ENCODE measurements at places on chromosomes 3 and 15.

DNA sequence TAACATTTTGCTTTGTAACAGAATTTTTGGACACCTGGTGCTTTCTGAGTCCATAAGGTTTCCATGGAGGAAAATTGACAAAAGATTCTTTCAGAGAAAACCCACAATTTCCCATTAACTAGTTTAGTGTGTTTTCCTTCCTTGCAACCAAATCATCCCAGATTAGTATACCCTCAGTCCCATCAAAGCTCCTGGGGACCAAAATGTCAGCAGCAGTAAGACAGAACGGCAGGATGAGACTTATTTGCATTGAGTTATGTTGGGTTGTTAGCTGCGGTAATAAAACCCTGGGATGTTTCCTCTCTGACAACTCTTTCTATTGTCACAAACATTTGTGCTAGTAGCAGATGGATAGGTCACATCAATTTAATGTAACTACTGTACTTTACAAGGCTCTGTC is 32.4 kb upstream of the VPS33B start:
- no peak for DNase-seq

DNA sequence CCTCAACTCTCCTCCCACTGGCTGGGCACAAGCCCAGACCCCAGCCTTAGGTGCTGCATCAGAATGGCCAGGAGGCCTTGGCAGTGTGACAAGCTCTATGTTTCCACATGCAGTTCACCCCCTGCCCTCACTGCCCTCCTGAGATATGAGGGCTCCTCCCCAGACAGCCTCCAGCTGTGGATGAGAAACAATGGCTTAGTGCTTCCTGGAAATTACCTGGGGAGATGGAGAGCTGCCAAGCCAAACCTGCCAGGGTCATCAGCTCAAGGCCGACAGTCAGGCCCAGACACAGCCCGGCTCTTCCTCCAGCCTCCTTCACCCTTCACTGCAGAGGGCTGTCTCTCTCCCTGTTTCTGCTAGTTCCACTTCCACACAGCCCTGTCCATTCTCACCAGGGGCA is 76.3 kb downstream of the MYLK start:
- no peak for DNase-seq

DNA sequence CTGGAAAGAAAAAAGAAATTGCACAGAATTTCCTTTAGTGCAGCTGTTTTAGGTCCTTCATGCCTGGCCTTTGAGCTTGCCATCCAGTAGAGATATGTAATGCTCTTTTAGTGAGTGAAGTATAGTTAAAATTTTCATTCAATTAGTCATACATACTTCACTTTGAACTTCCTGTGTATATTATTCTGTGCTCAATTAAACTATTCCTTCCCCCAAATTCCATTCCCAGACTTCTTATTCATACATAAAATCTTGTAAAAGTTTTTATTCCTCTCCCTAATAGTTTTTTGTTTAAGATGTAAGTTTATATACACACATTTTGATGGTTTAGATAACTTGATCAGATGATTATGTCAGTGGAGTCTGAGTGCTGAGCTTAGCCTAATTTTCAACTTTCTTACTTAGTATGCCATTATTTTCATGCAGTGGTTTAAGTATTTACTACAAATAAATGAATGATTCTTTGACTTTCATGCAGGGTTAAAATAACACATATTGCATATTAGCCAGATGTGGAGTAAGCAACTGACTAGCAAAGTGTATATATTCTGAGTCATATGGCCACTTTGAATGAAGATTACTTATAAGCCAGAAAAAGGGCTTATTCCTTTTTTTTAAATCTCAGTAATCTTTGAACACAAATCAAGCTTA is 42.5 kb upstream of the ABHD10 start:
- DNase-seq: no peak

DNA sequence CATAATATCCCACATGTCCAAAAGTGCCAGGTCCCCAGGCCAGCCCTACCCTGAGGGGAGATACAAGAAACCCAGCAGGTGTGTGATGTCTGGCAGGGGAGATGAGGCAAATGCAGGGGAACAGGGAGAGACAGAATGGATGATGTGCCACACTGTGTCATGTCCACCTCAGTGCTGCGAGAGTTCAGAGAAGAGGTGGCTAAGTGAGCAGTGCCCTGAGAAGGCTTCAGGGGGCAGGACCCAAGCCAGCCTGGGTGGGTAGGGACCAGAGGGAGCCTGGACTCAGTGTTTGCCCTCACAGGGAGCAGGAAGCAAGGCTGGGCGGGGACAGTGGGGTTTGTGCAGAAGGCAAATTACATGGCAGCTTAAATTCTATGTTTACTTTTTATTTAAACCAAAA is 61.2 kb downstream of the KLHL6 start:
- DNase-seq: no peak

DNA sequence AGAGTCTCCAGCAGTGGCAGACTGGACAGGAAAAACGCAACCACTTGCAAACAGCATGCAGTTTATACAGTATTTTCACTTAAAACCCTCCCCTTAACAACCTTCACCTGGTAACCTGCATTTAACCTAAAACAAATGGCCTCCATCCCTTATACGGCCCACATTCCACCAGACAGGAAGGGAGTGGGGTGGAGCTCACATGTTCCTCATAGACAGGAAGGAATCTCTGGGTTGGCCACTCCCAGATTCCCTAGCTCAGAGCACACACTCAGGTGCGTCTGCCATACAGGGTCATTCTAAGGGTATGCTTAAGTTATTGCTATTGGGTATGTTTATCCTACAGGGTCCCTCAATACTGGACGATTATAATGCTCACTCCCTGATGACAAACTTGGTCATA is 16.8 kb upstream of the ABHD2 start:
- no peak for DNase-seq

GRCh38 chr15:95018888-95019545 is 787.7 kb downstream of the MCTP2 start:
- DNase-seq: no peak

GRCh38 chr3:135992072-135992471 is 26.5 kb downstream of the PPP2R3A start:
- DNase-seq: no peak

DNA sequence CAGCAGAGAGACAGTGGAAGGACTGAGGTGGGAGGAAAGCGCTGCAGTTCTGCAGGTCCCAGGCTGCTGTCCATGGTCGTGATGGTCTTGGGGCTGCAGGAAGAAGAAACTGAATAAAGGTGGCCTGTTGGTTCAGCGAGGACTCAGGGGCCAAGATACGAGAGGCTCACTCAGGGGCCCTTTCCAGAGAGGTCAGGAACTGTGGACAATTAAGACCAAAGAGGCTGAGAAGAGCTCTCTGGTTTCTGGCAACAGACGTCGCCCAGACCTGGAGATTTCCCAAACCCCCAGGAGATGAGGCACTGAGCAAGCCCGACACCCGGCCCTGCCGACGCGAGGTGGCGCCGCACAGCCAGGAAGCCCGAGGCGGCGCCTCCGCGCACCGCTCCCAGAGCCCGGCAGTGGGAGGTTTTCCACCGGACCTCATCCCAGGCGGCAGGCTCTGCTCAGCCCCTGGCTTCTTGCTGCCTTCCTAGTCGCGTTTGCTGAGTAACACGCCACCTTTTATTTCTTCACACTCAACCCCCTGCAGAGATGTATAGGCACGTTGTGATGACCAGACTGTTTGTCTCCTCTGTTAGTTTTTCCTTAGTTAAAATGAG is 56.4 kb upstream of the ARRDC4 start:
- no peak for DNase-seq

DNA sequence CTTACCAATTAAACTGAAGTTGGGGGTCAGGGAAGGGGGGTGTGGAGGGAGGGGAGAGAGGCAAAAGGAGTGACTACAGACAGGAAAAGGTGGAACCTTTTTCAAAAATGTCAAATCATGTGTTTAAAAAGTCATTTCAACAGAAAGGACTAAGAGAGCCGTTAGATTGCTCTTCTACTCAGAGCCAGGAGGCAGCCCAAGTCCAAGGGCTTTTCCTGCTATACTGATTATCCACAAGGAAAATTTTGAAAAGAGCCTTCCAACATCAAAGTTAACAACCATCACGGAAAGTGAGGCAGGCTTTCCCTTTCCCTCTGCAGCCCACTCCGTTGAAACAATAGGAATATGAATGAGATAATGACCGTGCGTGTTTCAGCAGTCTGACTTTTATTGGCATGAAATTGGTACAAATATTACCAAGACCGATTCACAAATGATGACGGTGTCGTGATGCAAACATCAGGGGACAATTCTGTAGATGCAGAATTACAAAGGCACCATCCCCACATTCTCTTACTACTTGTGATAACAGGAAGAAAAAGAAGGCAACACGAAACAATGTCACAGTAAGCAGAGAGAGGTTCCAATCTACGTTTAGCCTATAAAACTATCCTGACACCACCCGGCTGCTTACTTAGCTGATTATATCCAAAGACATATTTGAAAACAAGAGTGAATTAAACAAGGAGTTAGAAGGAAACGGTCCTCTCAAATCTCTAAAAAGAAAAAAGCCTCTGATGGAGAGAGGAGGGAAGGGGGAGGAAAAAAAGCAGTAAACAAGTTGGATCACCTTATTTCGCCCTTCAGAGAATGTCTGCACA is 453.7 kb downstream of the FOXP1 start:
- DNase-seq: no peak

DNA sequence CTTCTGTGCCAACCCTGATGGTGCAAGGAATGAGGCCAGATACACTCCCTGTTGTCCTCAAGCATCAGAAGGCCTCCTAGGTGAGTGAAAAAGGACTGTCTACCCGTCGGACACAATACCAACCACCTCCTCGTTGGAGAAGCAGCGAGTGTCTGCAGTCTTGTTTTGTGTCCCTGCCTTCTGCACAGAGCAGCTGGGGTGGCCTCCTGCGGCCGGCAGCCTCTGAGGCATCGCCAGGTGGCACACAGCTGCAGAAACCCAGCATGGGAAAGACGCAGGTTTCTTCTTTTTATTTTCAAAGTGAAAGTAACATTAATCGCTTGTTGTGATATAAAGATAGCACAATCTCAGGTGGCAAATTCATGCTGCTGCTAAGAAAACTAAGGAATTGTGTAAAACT is 509.9 kb downstream of the OCA2 start:
- no peak for DNase-seq

DNA sequence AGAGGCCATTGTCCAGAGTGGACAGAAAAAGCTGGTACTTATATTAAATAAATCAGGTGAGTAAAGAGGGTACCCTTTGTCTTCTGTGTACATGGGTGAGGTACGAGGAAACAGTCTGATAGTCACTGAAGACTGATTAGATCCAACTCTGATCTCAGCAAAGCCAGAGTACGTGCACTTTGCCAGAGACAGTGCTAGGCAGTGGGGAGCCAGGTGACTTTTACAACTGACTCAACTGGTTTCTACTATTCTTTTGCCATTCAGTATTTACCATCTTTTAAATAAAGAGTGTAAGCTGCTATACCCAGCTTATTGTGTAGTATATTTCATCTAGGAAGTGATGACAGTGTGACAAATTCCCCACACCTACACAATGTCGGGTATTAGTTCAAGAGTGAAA is 3.3 kb downstream of the GNL3 start:
- DNase-seq: no peak

DNA sequence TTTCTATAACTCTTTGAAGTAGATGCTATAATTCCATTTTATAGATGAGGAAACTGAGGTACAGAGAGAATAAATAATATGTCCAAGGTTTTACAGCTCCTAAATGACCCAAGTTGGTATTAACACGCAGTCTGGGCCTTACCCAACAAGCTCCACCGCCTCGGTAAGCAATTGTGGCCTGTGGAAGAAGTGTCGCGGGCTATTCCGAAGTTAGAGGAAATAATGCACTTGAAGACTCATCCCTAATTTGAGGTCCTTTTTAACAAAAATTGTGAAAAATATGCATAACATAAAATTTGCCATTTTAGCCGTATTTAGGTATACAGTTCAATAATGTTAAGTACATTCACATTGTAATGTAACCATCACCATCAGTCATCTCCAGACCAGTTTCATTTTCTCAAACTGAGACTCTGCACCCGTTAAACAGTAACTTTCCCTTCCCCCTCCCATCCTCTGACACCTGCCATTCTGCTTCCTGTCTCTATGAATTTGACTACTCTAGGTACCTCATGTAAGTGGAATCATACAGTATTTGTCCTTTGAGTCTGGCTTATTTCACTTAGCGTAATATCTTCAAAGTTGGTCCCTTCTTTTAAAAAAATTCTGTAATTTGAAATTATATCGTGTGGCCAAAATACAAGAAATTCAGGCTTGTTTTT is 18.2 kb downstream of the IDH3A start:
- DNase-seq: no peak

GRCh38 chr15:98966091-98966787 is 41.4 kb downstream of the PGPEP1L start:
- no peak for DNase-seq

DNA sequence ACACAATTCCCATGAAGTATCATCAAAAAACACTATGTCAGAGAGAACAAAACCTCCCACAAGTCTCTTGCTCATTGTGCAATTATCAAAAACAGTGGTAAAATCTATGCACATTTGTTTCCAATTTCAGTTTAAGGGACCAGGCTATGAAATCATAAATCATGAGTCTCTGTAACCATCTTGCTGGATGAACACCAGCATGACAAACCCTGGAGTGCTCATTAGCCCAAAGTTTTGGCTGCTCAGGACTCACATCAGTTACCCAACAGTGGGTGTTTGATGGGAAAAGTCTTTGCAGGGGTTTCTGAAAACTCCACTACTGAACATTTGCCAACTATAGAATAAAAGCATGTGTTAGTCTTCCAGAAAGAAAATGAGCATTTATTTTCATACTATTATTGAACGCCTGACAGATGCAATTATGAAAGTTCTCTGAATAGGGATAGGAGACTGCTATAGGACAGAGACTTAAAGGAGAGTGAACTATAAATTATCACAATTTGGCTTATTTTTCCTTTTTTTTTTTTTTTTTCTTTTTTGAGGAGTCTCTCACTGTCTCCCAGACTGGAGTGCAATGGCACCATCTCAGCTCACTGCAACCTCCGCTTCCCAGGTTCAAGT is 240.8 kb upstream of the KCNMB2 start:
- DNase-seq: no peak

DNA sequence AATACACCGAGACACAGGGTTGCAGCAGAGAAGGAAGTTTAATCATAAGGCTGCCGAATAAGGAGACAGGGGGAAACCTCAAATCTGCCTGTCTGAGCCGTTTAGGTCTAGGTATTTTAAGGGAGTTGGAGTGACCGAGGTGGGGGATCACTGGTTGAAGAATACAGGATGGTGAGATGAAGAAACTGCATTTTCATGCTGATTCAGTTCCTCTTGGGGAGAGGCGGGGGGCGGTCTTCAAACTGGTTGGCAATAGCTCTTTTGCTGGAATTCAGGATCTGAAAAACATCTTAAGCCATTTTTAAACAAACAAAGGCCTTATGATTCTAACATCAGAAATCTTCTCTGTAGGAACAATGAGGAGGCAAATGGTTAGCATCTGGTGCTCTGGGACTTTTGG is 699.5 kb upstream of the CFAP20DC start:
- no peak for DNase-seq
